ENCODE measurements at places on chromosomes 5 and 9. TPM values are rescaled to one million over a fixed set of nuclear protein-coding genes. Genes with fewer than 3 reads are reported as not detected.

The MIER3 gene
- total RNA-seq = 33.7 TPM

The WNK2 gene
- total RNA-seq = 80.1 TPM

The CDC37L1 gene
- total RNA-seq = 18.4 TPM

The CYLC2 gene
- not detected for total RNA-seq

The SUSD1 gene
- total RNA-seq = 10.4 TPM

The BTF3 gene
- 800 TPM for total RNA-seq

The BAAT gene
- total RNA-seq = not detected

DNA sequence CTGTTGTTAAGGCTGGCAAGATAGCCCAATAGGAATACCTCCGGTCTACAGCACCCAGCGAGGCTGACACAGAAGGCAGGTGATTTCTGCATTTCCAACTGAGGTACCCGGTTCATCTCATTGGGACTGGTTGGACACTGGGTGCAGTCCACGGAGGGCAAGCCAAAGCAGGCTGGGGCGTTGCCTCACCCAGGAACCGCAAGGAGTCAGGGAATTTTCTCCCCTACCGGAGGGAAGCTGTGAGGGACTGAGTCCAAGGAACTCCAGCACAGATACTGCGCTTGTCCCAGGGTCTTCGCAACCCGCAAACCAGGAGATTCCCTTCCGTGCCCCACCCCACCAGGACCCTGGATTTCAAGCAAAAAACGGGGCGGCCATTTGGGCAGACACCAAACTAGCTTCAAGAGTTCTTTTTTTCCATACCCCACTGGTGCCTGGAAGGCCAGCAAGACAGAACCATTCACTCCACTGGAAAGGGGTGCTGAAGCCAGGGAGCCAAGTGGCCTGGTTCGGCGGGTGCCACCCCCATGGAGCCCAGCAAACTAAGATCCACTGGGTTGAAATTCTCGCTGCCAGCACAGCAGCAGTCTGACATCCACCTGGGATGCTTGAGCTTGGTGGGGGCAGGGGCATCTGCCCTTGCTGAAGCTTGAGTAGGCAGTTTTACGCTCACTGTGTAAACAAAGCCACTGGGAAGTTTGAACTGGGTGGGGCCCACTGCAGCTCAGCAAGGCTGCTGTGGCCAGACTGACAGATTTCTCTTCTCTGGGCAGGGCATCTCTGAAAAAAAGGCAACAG lies 647.2 kb downstream of the BNC2 start:
- no peak overlapping the region for H3K4me3 ChIP-seq
- H3K27ac ChIP-seq = no peak overlapping the region
- DNase-seq = no peak

DNA sequence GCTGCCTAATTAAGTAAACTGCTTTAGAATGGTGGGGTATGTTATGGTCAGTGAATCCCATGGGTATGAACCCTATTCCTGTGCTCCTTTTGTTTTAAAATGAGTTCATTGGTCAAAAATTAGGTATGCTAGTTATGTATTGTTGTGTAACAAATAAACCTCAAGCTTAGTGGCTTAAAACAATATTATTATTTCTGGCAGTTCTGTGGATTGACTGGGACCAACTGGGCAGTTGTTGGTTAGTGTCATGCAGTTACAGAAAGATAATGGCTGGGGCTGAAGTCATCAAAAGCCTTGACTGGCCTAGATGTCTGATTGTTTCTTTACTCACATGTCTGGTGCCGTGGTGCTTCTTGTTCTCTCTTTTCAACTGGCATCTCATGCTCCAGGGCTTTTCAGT lies 8.9 kb upstream of the PTAR1 start:
- H3K4me3 ChIP-seq = no peak overlapping the region
- H3K36me3 ChIP-seq = no peaks in the 10 kb centered on the region
- no peak for DNase-seq

- no peak overlapping the region for H3K27ac ChIP-seq
- H3K4me3 ChIP-seq = no peak overlapping the region
- no peaks in the 10 kb centered on the region for H3K27me3 ChIP-seq
- no peaks in the 10 kb centered on the region for H3K36me3 ChIP-seq
- DNase-seq = no peak
Observed at GRCh38 chr9:96551403-96551802, 68.2 kb downstream of the CDC14B start.

GRCh38 chr5:71960195-71960594 lies 147.1 kb upstream of the MAP1B start:
- no peak overlapping the region for H3K27ac ChIP-seq
- no peak overlapping the region for H3K4me3 ChIP-seq
- H3K4me1 ChIP-seq = no peaks in the 10 kb centered on the region

DNA sequence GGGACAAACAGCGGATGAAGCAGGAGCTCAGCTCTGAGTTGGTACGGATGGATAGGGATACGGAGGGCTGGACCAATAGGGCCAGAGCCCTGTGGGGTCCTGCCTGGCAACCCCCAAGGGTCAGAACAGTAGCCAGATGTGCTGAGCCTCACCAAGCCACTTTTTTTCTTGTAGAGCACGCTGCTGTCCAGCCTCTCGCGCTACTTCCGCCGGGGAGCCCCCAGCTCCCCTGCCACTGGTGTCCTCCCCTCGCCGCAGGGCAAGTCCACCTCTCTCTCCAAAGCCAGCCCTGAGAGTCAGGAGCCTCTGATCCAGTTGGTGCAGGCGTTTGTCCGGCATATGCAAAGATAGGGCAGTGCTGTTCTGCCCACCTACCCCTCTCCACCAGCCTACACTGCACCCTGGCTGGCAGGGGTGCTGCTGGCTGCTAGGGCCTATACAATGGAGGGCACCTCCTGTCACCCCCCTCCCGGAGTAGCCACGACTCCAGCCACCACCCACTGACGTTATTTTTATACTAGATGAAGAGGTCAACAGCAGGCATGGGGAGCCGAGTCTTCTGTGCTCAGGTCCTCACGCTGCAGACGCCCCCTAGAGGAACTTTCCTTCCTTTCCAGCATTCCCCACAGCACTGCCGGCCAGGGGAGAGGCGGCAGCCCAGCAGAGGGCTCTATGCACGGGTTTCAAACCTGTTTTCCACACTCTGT lies 21.6 kb downstream of the SH3GLB2 start:
- H3K27ac ChIP-seq = peak overlapping the region; percentile 6
- H3K4me1 ChIP-seq = no peaks in the 10 kb centered on the region
- no peaks in the 10 kb centered on the region for H3K27me3 ChIP-seq
- peaks cover 49% of the 10 kb centered on the region for H3K36me3 ChIP-seq
- peak; percentile 91 for DNase-seq
- H3K4me3 ChIP-seq = no peak overlapping the region

GRCh38 chr9:124452326-124452725 lies 2.1 kb downstream of the ADGRD2 start:
- H3K4me3 ChIP-seq = no peak overlapping the region
- H3K27ac ChIP-seq = no peak overlapping the region
- DNase-seq = peak; percentile 47
- H3K4me1 ChIP-seq = peaks cover 6% of the 10 kb centered on the region

DNA sequence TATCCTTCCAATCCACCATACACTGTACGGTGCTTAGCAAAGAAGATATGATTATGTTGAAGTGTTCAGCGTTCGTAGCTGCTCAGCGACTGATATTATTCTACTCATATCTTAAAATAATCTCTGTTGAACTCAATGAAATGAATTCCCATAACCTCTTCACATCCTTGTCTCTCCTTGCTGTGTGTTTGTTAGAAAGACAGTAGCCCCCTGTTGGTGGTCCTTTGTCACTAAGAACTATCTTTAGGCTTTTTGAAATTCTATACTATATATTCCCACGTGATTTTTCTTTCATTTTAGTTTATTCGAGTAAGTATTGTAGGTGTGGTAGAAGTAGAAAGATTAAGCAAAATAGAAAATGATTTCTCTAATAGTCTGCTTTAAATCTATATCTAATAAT lies 762.8 kb upstream of the WWC1 start:
- H3K4me1 ChIP-seq = no peaks in the 10 kb centered on the region
- no peak overlapping the region for H3K27ac ChIP-seq
- DNase-seq = no peak
- no peaks in the 10 kb centered on the region for H3K27me3 ChIP-seq
- no peaks in the 10 kb centered on the region for H3K36me3 ChIP-seq
- H3K4me3 ChIP-seq = no peak overlapping the region

GRCh38 chr5:136516637-136517036 lies 151.3 kb upstream of the TRPC7 start:
- peaks cover 23% of the 10 kb centered on the region for H3K4me1 ChIP-seq
- peak overlapping the region; percentile 60 for H3K4me3 ChIP-seq
- no peaks in the 10 kb centered on the region for H3K27me3 ChIP-seq
- DNase-seq = no peak
- H3K27ac ChIP-seq = no peak overlapping the region
- H3K36me3 ChIP-seq = no peaks in the 10 kb centered on the region

DNA sequence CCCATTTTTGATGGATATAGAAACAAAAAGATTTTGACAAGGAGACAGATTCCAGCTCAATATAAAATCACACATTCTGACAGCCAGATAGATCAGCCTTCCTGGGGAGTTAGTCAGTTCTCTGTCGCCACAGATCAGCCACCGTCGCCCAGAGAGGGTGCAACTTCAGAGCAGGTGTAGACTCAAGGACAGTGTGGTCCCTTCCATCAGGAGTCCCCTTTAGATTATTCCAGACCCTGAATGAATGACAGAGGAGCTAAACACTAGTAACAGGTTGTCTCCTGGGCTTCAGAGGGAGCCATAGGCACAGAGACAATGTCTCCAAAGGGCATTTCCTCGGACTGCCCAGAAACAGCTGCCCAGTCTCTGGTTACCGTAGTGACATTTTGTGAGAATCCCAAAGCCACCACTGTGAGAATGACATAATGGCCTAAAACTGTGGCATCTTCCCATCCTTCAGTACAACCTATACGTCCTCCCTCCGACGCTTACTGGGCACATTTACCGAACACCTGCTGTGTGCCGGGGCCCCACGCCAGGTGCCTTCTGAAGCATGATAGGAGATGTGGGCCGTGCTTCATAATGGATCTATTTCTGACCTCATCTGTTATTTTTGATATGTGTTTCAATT lies 47.4 kb upstream of the SLC2A8 start:
- H3K4me3 ChIP-seq = no peak overlapping the region
- no peaks in the 10 kb centered on the region for H3K27me3 ChIP-seq
- no peaks in the 10 kb centered on the region for H3K36me3 ChIP-seq
- DNase-seq = no peak
- no peak overlapping the region for H3K27ac ChIP-seq

- no peaks in the 10 kb centered on the region for H3K36me3 ChIP-seq
- H3K27ac ChIP-seq = peak overlapping the region; percentile 59
- H3K27me3 ChIP-seq = no peaks in the 10 kb centered on the region
- no peak overlapping the region for H3K4me3 ChIP-seq
- no peak for DNase-seq
- H3K4me1 ChIP-seq = peaks cover 17% of the 10 kb centered on the region
Observed at GRCh38 chr9:84235511-84235910, 105.0 kb downstream of the SLC28A3 start.

DNA sequence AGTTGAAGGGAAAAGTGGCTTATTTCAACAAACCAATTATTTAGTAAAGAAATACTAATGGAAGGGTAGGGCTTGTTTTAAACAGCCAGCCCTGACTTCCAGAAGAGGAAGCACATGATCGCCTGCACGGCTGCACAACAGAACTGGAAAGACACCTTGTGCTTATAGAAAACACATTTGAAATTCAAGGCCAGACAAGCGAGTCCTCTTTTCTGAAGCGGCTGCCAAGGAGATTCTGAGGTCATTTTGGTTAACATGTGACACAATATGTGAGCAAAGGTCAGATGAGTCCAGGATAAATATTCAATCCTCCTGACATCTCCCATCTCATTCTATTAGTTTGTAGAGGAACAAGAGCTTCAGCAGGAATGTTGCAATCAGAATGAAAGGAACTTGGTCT lies 461.4 kb upstream of the ST8SIA4 start:
- H3K27me3 ChIP-seq = no peaks in the 10 kb centered on the region
- H3K27ac ChIP-seq = no peak overlapping the region
- H3K4me3 ChIP-seq = no peak overlapping the region
- DNase-seq = no peak
- no peaks in the 10 kb centered on the region for H3K4me1 ChIP-seq

GRCh38 chr5:167533814-167534795 lies 757.3 kb upstream of the WWC1 start:
- no peak overlapping the region for H3K4me3 ChIP-seq
- no peaks in the 10 kb centered on the region for H3K36me3 ChIP-seq
- no peak overlapping the region for H3K27ac ChIP-seq
- no peaks in the 10 kb centered on the region for H3K4me1 ChIP-seq
- no peaks in the 10 kb centered on the region for H3K27me3 ChIP-seq
- DNase-seq = no peak

- H3K4me3 ChIP-seq = no peak overlapping the region
- H3K36me3 ChIP-seq = peaks cover 88% of the 10 kb centered on the region
- no peak overlapping the region for H3K27ac ChIP-seq
- DNase-seq = no peak
Observed at GRCh38 chr9:100294806-100295205, 57.9 kb downstream of the TEX10 start.

- no peak overlapping the region for H3K4me3 ChIP-seq
- peak; percentile 67 for DNase-seq
- H3K27ac ChIP-seq = no peak overlapping the region
- H3K36me3 ChIP-seq = no peaks in the 10 kb centered on the region
- H3K27me3 ChIP-seq = no peaks in the 10 kb centered on the region
Observed at GRCh38 chr5:27124590-27124989, 86.2 kb upstream of the CDH9 start.

DNA sequence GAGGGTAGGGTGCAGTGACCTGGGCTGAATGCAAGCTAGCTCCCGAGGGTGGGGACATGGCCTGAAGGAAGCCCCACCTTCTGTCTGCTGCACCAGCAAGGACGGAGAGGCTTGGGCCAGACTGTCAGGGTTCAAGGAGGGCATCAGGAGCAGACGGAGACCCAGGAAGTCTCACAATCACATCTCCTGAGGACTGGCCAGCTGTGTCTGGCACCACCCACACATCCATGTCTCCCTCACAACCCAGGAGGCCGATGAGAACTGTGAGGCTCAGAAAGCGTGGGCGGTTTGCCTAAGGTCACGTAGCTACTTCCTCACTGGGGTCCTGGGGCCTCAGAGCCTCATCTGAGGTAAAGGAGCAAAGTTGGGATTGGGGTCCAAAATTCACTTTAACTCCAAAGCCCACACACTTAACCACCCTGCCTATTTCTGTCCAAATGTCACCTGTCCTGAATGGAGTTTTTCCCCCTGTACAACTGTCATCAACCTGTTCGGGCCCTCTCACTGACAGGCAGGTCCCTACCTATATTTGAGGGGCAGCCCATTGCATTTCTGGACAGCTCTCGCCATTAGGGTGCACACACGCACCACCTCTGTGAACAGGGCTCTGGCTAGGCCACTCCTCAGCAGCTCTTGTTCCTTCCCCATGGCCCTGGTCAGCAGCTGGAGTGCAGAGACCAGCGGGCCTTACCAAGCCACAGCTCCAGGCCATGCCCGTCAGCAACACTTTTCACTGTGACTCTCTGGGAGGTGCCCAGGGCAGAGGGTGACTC lies 3.4 kb downstream of the IL13 start:
- no peak overlapping the region for H3K4me3 ChIP-seq
- H3K27ac ChIP-seq = no peak overlapping the region
- no peaks in the 10 kb centered on the region for H3K36me3 ChIP-seq
- H3K4me1 ChIP-seq = peaks cover 9% of the 10 kb centered on the region
- DNase-seq = no peak

GRCh38 chr9:77944556-77945243 lies 86.9 kb downstream of the GNAQ start:
- no peaks in the 10 kb centered on the region for H3K27me3 ChIP-seq
- H3K27ac ChIP-seq = no peak overlapping the region
- peaks cover 5% of the 10 kb centered on the region for H3K4me1 ChIP-seq
- DNase-seq = peak; percentile 74
- H3K4me3 ChIP-seq = no peak overlapping the region

- H3K4me1 ChIP-seq = peaks cover 15% of the 10 kb centered on the region
- H3K27ac ChIP-seq = no peak overlapping the region
- no peak for DNase-seq
- H3K4me3 ChIP-seq = no peak overlapping the region
- H3K27me3 ChIP-seq = no peaks in the 10 kb centered on the region
Observed at GRCh38 chr9:115202960-115203751, 85.2 kb upstream of the TNC start.
